ENCODE measurements at places on chromosomes 11 and 22.

GRCh38 chr22:23485490-23485889 is 94.6 kb downstream of the IGLL1 start:
- no peak for DNase-seq
- no peak overlapping the region for H3K4me3 ChIP-seq
- no peaks in the 10 kb centered on the region for H3K36me3 ChIP-seq
- no peak overlapping the region for H3K27ac ChIP-seq
- no peaks in the 10 kb centered on the region for H3K4me1 ChIP-seq

DNA sequence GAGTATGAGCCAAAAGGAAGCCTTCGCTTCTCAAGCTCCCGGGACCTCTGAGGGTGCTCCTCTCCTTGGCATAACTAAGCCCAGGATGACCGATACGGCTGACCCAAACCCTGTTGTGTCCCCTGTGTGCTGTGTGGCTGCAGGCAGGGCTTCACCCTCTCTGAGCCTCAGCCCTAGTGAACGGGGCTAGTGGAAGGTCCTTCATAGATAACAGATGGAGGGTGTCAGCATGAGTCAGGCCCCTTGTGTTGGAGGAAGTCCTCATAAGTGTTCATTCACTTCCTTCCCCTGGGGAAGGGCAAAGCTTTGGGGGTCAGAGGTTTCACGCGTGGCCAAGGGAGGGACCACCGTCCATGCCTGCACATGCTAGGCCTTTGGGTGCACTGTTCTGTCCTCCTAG is 21.5 kb downstream of the SHISAL1 start:
- H3K36me3 ChIP-seq = no peaks in the 10 kb centered on the region
- no peaks in the 10 kb centered on the region for H3K27me3 ChIP-seq
- no peaks in the 10 kb centered on the region for H3K4me1 ChIP-seq
- DNase-seq = no peak

- DNase-seq = no peak
- H3K4me3 ChIP-seq = no peak overlapping the region
- H3K27me3 ChIP-seq = no peaks in the 10 kb centered on the region
These were observed 10.5 kb upstream of the C11orf24 start for GRCh38 chr11:68282141-68282860.

- no peak overlapping the region for H3K4me3 ChIP-seq
- no peaks in the 10 kb centered on the region for H3K4me1 ChIP-seq
- no peaks in the 10 kb centered on the region for H3K27me3 ChIP-seq
- no peak for DNase-seq
- no peaks in the 10 kb centered on the region for H3K36me3 ChIP-seq
- no peak overlapping the region for H3K27ac ChIP-seq
These were observed 841.4 kb downstream of the JRKL start for GRCh38 chr11:97231231-97231630.

GRCh38 chr11:76783896-76784813 is 999 bp downstream of the TSKU start:
- H3K4me3 ChIP-seq = peak overlapping the region; percentile 84
- peaks cover 35% of the 10 kb centered on the region for H3K4me1 ChIP-seq
- H3K27ac ChIP-seq = peak overlapping the region; percentile 89
- peak; percentile 80 for DNase-seq
- no peaks in the 10 kb centered on the region for H3K36me3 ChIP-seq

- no peak overlapping the region for H3K4me3 ChIP-seq
- no peaks in the 10 kb centered on the region for H3K4me1 ChIP-seq
- no peaks in the 10 kb centered on the region for H3K36me3 ChIP-seq
- no peaks in the 10 kb centered on the region for H3K27me3 ChIP-seq
These were observed 20.9 kb downstream of the OOSP3 start for GRCh38 chr11:59899532-59899931.
